Esophagus mucosa (tissue), 1 donor: ENCODE measurements at places on chromosomes 12 and 14. TPM values are rescaled to one million over a fixed set of nuclear protein-coding genes. Genes with fewer than 3 reads are reported as not detected.

- no peak for ATAC-seq
These were observed 20.3 kb upstream of the DHRS2 start for GRCh38 chr14:23615856-23616255.

GRCh38 chr12:54940727-54941315, 43.7 kb downstream of the TESPA1 start:
- no peak for ATAC-seq

DNA sequence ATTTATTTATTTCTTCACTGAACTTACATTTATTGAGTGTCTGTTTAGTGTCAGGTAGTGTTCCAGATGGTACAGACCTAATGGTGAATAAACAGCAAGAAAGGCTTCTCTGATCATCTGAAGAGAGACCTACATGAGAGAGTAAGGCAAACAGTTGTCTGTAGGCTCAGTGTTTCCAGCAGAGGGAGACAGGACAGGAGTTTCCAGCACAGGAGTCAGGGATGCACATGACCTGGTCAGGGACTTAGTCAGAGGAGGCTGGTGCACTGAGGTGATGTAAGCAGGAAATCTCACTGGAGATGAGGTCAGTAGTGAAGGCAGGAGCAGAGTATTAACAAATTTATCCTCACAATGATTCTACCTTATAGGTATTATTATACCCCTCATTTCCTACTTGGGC, 233.2 kb downstream of the MDGA2 start:
- peak; percentile 32 for ATAC-seq

GRCh38 chr12:47941871-47942613, 21.4 kb upstream of the TMEM106C start:
- no peak for ATAC-seq

Gene SERPINA12
- not detected for total RNA-seq

DNA sequence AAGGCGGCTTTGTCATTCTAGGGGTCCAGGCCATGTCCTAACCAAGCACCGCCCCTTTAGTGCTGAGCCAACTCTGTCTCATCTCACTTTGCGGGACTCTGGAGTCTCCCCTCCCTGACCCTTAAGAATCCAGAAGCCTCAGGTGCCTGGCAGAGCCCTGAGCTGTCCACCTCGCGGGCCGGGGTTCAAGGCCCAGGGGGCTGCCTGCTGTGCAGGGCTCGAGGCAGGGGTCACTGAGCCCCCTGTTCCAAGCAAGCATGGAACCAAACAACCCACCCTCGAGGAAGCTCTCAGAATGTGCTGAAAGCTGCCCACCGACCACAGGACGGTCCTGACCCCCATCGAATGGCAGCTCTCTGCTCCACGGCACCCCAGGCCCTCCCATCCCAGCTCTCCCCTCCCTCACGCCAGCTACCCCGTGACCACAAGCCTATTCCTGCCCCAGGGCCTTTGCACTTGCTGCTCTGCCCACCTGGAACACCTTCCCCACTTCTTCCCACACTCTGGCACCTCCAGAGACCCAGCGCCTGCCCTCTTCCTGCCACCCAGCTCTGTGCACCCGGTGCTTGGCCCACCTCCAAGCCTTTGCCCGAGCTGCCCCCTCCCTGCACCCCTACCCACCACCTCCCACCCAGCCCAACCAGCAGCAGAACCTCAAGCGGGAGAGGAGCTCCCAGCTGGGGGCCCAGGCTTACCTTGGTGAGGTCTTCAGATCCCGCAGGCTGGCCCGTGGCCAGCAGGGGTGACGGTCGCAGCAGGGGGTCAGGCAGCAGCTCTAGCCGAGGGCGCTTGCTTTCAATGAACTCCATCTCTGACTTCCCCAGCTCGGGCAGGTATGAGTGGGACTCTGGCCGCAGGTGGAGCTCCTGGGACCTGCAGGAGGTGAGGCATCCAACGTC, 84.3 kb downstream of the NCOR2 start:
- ATAC-seq: no peak

DNA sequence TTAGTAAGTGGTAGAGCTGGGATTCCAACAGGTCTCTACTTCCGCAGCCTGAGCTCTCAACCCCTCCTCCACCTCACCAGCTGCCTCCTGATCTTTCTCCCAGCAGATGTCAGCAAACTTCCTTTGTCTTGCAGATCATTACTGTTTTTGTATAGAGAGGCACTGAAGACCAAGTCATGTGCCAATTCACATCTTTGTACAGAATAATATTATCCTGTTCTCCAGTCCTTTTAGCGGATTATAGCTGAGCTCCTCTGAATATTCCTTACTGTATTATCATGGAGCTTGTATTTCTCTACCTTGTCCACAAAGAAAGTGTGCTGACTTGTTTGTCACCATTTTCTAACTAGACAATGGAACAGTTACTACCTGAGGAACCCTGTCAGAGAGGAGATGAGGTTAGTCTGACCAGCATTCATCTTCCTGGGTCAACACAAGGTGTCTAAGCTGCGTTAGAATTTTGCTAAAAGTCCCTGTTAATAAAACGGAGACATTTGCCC, 142.3 kb upstream of the ARHGAP5 start:
- ATAC-seq: peak; percentile 27

Gene PRB2
- not detected for total RNA-seq
